ENCODE measurements at places on chromosomes 1 and 21. TPM values are rescaled to one million over a fixed set of nuclear protein-coding genes. Genes with fewer than 3 reads are reported as not detected.

The CA14 gene
- total RNA-seq, result not detected

The CAMTA1 gene
- total RNA-seq, result 53.4 TPM

The CLEC20A gene
- total RNA-seq, result not detected

The ANKRD65 gene
- total RNA-seq, result 0.18 TPM

The SEC16B gene
- total RNA-seq, result 3.6 TPM

The TMEM240 gene
- total RNA-seq, result 2.9 TPM

The VASH2 gene
- 1.4 TPM for total RNA-seq

The SPRR3 gene
- total RNA-seq, result not detected

All from smooth muscle cell of the umbilical artery (primary cell).